ENCODE measurements at places on chromosomes 1 and 21.

GRCh38 chr1:149936992-149937705 lies 470 bp upstream of the MTMR11 start:
- H3K36me3 ChIP-seq, result no peaks in the 10 kb centered on the region
- DNase-seq, result no peak
- H3K4me3 ChIP-seq, result no peak overlapping the region
- peaks cover 16% of the 10 kb centered on the region for H3K4me1 ChIP-seq
- H3K27me3 ChIP-seq, result no peaks in the 10 kb centered on the region

- H3K36me3 ChIP-seq, result no peaks in the 10 kb centered on the region
- H3K4me3 ChIP-seq, result no peak overlapping the region
- peaks cover 33% of the 10 kb centered on the region for H3K4me1 ChIP-seq
- DNase-seq, result no peak
- no peaks in the 10 kb centered on the region for H3K27me3 ChIP-seq
Measured at GRCh38 chr1:229065613-229066012, 205.3 kb upstream of the RAB4A start.

DNA sequence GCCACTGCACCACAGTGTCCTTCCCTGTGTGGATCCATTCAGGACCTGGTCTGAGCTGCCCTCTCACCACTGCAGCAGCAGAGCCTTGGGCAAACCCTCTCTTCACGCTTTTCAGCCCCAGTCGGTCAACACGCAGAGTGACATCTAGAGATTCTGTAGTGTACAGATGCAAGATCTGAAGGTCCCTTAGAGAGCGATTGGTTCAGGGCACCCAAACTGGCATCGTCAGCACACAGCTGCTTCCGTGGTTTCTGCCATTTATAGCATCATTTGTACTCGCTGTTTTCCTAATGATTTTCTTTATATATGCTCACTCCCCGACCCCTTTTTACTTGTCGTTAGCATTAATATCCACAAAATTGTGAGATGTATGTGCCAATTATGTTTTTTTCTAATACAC lies 1.5 kb upstream of the ASCL5 start:
- no peaks in the 10 kb centered on the region for H3K4me1 ChIP-seq
- H3K36me3 ChIP-seq, result no peaks in the 10 kb centered on the region
- H3K4me3 ChIP-seq, result no peak overlapping the region
- H3K27ac ChIP-seq, result no peak overlapping the region
- H3K27me3 ChIP-seq, result peaks cover 4% of the 10 kb centered on the region

GRCh38 chr1:54826226-54826816 lies 25.2 kb upstream of the TTC22 start:
- H3K4me1 ChIP-seq, result no peaks in the 10 kb centered on the region
- H3K36me3 ChIP-seq, result no peaks in the 10 kb centered on the region
- DNase-seq, result no peak

DNA sequence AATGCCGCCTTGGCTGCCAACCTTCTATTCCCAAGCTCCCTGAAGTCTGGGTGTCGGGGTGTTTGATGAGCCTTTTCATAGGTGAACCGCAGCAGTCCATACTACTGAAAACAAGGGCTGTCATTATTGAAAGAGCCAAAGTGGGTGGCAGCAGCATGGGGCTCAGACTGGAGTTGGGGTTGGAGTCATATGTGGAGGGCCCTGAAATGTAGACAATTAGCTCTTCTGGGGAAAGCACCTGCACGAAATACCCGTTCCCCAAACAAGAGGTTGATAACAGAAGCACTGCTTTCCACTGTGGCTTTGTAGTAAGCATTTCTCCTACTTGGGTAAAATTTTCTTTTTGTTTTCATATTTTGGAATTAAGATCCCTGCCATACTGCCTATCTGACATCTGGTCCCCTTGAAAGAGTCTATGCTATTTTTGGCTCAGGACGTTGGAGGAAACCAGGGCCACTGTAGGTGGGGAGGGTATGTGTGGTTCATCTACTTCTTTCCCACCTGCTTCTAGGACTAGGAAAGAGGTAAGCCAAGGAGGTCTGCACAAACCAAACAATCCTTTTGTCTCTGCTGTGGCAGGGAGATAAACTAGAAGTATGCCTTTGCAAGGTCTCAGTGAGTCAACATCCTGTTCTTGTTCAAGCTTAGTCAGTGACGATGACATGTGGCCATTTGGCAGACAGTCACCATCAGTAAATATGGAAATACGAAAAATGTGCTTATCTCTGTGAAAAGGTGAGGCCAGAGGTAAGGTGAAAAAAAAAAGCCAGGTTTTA lies 197.0 kb upstream of the UBE2U start:
- DNase-seq, result no peak
- H3K36me3 ChIP-seq, result no peaks in the 10 kb centered on the region
- H3K27ac ChIP-seq, result no peak overlapping the region
- H3K27me3 ChIP-seq, result no peaks in the 10 kb centered on the region
- no peaks in the 10 kb centered on the region for H3K4me1 ChIP-seq
- H3K4me3 ChIP-seq, result no peak overlapping the region

GRCh38 chr1:214123061-214123784 lies 135.4 kb downstream of the PROX1 start:
- DNase-seq, result peak; percentile 66
- H3K4me1 ChIP-seq, result no peaks in the 10 kb centered on the region
- no peaks in the 10 kb centered on the region for H3K27me3 ChIP-seq
- H3K4me3 ChIP-seq, result no peak overlapping the region

- no peak overlapping the region for H3K4me3 ChIP-seq
- no peak for DNase-seq
- no peak overlapping the region for H3K27ac ChIP-seq
- no peaks in the 10 kb centered on the region for H3K4me1 ChIP-seq
Measured at GRCh38 chr1:60052601-60053000, 21.0 kb downstream of the C1orf87 start.

GRCh38 chr1:233114860-233115259 lies 164.4 kb downstream of the NTPCR start:
- no peak overlapping the region for H3K4me3 ChIP-seq
- no peaks in the 10 kb centered on the region for H3K27me3 ChIP-seq
- no peak for DNase-seq
- H3K36me3 ChIP-seq, result peaks cover 16% of the 10 kb centered on the region
- H3K27ac ChIP-seq, result no peak overlapping the region

DNA sequence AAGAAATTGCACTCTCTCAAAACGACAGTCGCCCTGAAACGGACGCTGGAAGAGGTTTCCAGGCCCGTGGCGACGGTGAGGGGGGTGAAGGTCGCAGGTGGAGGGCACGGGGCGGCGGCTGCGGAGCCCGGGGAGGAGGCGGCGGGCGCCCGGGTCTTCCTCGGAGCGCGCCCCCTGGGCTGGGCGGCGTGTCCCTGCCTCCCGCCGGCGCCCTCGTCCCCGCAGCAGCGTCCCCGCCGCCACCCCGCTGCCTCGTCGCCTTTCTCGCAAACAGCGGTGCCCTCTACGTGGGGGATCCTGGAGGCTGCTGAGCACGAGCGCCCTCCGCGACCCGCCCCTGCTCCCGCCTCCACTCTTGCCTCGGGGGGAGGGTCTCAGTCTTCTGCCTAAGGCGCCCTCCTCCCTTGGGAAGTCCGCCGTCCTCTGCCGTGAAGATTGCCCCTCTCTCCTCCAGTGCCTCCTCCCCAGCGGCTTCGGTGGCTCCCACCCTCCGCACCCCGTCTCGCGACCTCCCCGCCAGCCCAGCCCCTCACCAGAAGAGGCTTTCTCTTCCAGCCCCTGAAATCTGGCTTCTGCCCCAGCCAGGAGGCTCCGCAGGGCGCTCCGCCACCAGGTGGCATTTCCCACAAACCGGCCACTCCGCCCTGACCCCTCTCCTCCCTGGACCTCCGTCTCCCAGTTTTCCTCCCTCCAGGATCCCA lies 227.4 kb downstream of the SDCCAG8 start:
- DNase-seq, result no peak
- H3K4me1 ChIP-seq, result peaks cover 16% of the 10 kb centered on the region
- no peaks in the 10 kb centered on the region for H3K27me3 ChIP-seq
- H3K36me3 ChIP-seq, result no peaks in the 10 kb centered on the region
- H3K27ac ChIP-seq, result no peak overlapping the region

- H3K4me3 ChIP-seq, result no peak overlapping the region
- DNase-seq, result peak; percentile 78
- no peak overlapping the region for H3K27ac ChIP-seq
- no peaks in the 10 kb centered on the region for H3K36me3 ChIP-seq
Measured at GRCh38 chr1:154479764-154480421, 22.1 kb upstream of the TDRD10 start.

- no peak for DNase-seq
- H3K4me3 ChIP-seq, result no peak overlapping the region
- peaks cover 14% of the 10 kb centered on the region for H3K4me1 ChIP-seq
- H3K27me3 ChIP-seq, result peaks cover 6% of the 10 kb centered on the region
Measured at GRCh38 chr1:980137-980571, 1.7 kb downstream of the PERM1 start.

- no peak overlapping the region for H3K4me3 ChIP-seq
- no peak overlapping the region for H3K27ac ChIP-seq
- DNase-seq, result no peak
Measured at GRCh38 chr21:26469789-26470188, 103.3 kb downstream of the CYYR1 start.

- no peaks in the 10 kb centered on the region for H3K4me1 ChIP-seq
- H3K4me3 ChIP-seq, result no peak overlapping the region
- no peak overlapping the region for H3K27ac ChIP-seq
- DNase-seq, result peak; percentile 13
Measured at GRCh38 chr1:3564921-3565831, 46.1 kb downstream of the MEGF6 start.

DNA sequence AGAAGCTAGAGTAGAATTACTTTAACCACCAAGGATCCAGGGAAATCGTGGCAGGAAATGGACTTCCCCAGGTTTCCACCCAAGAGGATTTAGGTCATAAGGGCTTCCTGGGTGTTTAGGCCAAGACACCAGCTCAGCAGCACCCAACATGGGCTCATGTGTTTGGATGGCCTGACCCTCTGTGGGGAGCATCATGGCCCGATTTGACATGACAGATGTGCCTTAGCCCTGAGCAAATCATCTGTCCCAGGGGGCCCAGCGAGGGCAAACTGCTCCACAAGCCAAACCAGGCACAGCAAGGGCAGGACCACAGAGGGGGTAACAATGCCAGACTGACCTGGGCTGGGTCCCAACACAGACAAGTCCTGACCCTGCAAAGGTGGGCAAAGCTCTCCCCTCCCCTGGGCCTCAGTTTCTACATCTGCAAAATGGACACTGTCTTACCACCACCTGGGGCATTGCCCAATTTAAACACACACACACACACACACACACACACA lies 232.8 kb downstream of the MATN1 start:
- H3K4me1 ChIP-seq, result no peaks in the 10 kb centered on the region
- H3K27me3 ChIP-seq, result peaks cover 7% of the 10 kb centered on the region
- DNase-seq, result no peak

- peak overlapping the region; percentile 60 for H3K4me3 ChIP-seq
- peaks cover 11% of the 10 kb centered on the region for H3K27me3 ChIP-seq
- H3K27ac ChIP-seq, result no peak overlapping the region
- no peak for DNase-seq
- peaks cover 43% of the 10 kb centered on the region for H3K4me1 ChIP-seq
Measured at GRCh38 chr1:40317394-40318074, 448 bp upstream of the COL9A2 start.

- H3K27ac ChIP-seq, result no peak overlapping the region
- H3K4me1 ChIP-seq, result peaks cover 15% of the 10 kb centered on the region
- peaks cover 45% of the 10 kb centered on the region for H3K27me3 ChIP-seq
- H3K36me3 ChIP-seq, result no peaks in the 10 kb centered on the region
- peak overlapping the region; percentile 45 for H3K4me3 ChIP-seq
Measured at GRCh38 chr1:32893198-32894018, 7.1 kb downstream of the HPCA start.

- H3K36me3 ChIP-seq, result peaks cover 41% of the 10 kb centered on the region
- H3K4me1 ChIP-seq, result no peaks in the 10 kb centered on the region
Measured at GRCh38 chr1:54791880-54792522, 9.1 kb downstream of the TTC22 start.

- no peak for DNase-seq
- H3K27me3 ChIP-seq, result no peaks in the 10 kb centered on the region
- no peak overlapping the region for H3K4me3 ChIP-seq
- H3K36me3 ChIP-seq, result no peaks in the 10 kb centered on the region
- peaks cover 21% of the 10 kb centered on the region for H3K4me1 ChIP-seq
Measured at GRCh38 chr1:59007820-59008598, 224.2 kb upstream of the JUN start.

- H3K27me3 ChIP-seq, result no peaks in the 10 kb centered on the region
- H3K4me3 ChIP-seq, result no peak overlapping the region
- H3K4me1 ChIP-seq, result peaks cover 4% of the 10 kb centered on the region
- no peak for DNase-seq
- peak overlapping the region; percentile 13 for H3K27ac ChIP-seq
Measured at GRCh38 chr1:151294742-151295462, 12.8 kb downstream of the ZNF687 start.

DNA sequence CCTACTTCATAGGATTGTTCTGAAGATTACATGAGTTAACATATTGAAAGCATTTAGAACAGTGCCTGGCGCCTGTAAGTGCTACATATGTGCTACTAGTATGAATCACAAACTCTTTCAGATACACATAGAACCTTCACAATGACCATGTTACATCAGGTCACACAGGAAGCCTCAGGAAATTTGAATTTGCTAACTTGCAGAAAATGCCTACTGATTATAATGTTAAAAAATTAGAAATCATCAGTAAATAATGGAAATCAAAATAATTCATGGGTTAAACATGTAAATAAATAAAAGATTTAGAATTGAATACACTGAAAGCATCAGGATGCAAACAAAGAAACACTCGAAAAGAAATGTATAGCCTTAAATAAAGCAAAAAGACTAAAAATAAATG lies 94.9 kb downstream of the SPAG17 start:
- no peaks in the 10 kb centered on the region for H3K4me1 ChIP-seq
- no peak overlapping the region for H3K27ac ChIP-seq
- H3K36me3 ChIP-seq, result no peaks in the 10 kb centered on the region
- H3K27me3 ChIP-seq, result no peaks in the 10 kb centered on the region
- DNase-seq, result no peak

- DNase-seq, result no peak
- H3K36me3 ChIP-seq, result peaks cover 4% of the 10 kb centered on the region
- H3K4me1 ChIP-seq, result no peaks in the 10 kb centered on the region
- H3K4me3 ChIP-seq, result no peak overlapping the region
Measured at GRCh38 chr1:8537991-8538390, 220.1 kb downstream of the SLC45A1 start.

DNA sequence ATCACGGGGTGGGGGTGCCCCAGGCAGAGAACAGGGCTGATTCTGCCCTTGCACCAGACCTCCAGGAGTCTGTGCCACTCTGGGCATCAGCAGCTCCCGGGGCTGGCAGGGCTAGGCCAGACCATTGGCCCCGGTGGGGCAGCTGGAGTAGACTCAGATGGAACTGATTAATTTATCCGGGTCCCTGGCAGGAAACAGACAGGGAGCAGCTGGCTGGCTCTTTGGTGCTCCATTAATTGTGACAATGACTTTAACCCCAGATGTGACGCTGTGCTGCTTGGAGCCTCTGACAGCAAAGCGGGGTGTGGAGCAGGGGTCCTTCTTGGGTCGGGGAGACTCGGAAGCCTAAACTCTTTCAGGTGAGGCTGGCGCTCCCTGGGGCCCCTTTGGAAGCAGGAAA lies 9.5 kb downstream of the EPHA8 start:
- no peaks in the 10 kb centered on the region for H3K27me3 ChIP-seq
- H3K27ac ChIP-seq, result no peak overlapping the region
- H3K36me3 ChIP-seq, result no peaks in the 10 kb centered on the region
- no peak overlapping the region for H3K4me3 ChIP-seq
- H3K4me1 ChIP-seq, result no peaks in the 10 kb centered on the region

GRCh38 chr21:38436341-38436740 lies 61.9 kb downstream of the ERG start:
- H3K27ac ChIP-seq, result no peak overlapping the region
- no peaks in the 10 kb centered on the region for H3K27me3 ChIP-seq
- H3K4me1 ChIP-seq, result no peaks in the 10 kb centered on the region
- no peak for DNase-seq

Measured in CD4-positive, alpha-beta T cell (primary cell).